ENCODE measurements at places on chromosomes 3 and 15.
A peak's percentile ranks its signal among the peaks of the same experiment; 100 is the strongest.

DNA sequence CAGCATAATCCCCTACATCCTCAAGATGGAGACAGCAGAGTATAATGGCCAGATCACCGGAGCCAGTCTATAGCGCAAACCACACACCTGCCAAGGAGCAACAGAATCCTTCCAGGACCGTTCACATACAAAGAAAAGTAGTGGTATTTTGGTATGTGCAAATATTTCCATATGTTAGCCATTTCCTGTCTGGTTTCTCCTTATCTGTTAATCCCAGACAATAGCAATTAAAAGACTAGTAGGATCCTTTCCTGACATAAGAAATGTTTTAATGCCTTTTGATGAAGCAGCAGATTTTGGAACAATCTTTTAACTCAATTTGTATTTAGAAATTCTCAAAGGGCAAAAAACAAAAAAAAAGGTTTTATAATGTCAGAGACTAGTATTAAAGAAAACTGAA, 22.2 kb downstream of the MRPS25 start:
- peak; percentile 37 for DNase-seq

DNA sequence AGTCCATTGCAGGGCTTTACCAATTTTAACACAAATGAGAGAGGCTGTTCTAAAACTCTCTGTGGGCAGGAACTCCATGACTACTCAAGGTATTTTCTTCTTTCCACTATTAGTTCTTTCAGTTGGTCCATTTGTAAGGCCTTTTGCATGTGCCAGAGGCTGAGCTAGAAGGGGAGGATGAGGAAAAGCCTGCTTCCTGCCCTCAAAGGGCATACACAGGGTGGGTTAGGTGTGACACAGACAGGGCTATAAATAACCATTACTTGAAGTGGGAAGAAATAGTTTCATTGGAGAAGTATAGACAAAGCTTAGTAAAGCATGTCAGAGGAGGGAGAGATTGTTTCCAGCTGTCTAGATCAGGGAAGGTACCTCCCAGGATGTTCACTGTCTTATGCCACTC, 52.1 kb upstream of the PRTG start:
- DNase-seq = no peak

DNA sequence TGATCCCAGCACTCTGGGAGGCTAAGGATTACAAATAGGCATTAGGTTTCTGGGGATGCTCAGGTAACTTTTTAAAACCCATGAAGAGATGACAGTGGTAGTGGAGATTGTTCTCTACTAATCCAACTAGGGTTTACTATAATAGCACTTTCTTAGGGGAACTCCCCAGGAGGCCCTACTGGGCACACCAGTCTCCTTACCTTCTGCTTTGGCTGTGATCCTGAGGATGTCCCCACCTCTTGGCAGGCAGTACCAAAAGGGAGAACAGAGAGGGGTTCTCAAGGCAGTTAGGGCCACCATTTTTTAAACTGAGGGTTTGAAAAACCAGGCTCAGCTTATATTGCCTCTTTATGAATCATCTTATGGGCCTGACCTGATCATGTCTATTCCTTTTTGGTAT, 15.0 kb upstream of the FBXL22 start:
- no peak for DNase-seq

DNA sequence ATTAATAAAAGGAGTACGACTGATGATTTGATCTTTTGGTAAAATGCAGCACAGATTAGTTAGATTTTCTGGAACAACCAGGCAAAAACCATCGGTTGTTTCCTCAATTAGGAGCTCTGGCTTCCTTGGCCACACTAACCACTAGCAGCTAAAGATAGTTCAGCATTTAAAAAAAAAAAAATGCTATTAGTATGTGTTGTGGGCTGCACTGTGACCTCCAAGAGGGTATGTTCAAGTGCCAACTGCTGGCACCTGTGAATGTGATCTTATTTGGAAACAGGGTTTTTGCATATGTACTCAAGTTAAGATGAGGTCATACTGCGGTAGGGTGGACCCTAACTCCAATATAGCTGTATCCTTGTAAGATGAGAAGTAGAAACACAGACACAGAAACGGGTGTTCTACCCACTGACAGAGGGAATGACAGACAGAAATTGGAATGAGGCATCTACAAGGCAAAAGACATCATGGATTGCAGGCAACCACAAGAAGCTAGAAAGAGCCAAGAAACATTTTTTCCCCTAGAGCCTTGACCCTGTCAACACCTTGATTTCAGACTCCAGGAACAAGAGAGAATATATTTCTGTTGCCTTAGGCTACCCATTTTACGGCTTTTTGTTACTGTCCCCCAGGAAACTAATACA, 534.6 kb upstream of the ROBO2 start:
- no peak for DNase-seq

DNA sequence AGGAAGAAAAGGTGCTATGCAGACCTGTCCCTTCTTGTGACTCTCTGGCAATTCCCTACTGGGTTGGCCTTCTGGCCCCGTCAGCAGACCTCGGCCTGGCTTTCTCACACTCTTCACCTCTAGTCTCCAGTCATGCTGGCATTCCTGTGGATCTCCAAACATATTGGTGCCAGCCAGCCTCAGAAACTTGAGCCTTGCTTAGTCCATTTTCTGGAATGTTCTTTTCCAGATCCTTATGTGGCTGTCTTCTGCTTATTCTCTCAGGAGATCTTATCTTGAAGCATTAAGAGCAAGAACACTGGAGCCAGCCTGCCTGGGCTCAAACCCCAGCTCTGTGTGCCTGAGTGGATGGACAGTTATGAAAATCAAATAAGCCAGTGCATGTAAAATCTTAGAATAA, 88.2 kb upstream of the NTRK3 start:
- no peak for DNase-seq

- DNase-seq = no peak
These were observed 78.1 kb downstream of the NR1D2 start for GRCh38 chr3:24023197-24023596.

GRCh38 chr3:107133891-107134290, 243.3 kb upstream of the CCDC54 start:
- DNase-seq = peak; percentile 10

GRCh38 chr15:36506733-36507356, 72.6 kb upstream of the CDIN1 start:
- no peak for DNase-seq

DNA sequence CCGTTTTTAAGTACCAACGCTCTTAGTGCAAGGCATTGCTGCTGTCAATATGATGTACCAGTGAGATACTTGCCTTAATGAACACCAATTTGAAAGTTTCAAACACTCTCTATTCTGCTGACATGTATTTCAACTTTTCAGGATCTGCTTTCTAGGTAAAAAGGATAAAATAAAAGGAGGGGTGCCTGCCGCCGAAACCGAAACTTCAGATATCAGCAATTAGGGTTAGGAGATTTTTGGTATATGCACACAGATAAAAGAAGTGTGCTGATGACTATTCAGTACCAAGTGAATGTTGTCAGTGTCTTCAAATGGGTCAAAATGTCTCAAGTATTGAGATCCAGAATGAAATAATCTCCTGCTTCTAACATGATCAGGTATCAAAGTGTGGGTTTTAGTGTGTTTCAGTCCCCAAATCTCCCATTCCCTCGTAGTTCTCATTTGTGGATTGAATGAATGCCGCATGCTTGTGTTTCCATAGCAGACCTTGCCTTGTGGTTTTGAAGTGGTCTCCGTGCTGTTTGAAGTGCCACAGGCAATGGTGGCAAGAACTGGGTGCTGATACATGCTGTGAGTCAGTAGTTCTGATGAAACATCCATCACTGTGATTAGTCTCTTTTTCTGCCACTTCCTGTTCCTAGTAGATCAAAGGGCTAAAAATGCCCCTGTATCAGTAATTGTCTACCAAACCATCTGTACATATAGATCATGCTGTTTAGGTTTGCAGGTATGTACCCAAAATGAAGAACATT, 22.5 kb downstream of the CHST14 start:
- DNase-seq = no peak

DNA sequence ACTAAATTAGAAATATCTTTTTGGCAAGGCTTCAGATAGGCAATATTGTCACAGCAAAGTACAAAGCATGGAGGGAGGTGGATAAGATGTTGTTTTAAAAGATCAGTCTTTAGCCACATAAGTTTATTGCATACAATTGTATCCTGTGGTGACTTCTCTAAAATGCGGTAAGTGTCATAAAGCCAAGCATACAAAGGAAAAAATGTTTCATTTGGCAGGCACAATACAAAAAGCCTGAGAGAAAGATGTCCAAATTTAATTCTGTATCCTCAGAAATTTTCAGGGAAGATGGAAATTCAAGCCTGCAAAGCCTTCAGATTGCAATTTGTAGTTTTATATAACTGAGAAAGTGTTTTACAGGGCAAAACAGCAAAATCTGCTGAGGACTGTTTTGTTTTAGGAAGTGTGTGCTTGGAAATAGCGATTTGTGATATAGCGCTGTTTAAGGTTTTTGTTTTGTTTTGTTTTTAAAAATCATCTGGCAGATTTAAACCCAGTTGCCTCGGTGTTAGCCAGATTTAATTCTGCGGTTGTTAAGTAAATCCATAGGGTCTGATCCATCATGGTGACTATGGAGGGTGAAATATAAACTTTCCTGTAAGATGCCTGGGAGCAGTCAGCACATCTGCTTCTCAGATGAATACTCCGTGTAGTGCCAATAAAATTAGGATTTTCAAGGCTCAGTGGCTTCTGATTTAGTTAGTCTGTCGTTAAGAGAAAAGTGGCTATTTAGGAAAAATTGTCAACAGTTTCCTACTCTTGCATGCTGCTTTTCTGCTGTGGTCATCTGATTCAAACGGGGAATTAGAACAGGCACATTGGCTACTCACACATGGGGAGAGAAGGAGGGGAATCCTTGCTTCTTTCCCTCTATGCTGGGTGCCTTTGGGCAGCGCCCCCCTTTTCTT, 8.0 kb downstream of the KAT2B start:
- peak; percentile 52 for DNase-seq

GRCh38 chr3:151183265-151183671, 19.7 kb downstream of the GPR171 start:
- DNase-seq = no peak

DNA sequence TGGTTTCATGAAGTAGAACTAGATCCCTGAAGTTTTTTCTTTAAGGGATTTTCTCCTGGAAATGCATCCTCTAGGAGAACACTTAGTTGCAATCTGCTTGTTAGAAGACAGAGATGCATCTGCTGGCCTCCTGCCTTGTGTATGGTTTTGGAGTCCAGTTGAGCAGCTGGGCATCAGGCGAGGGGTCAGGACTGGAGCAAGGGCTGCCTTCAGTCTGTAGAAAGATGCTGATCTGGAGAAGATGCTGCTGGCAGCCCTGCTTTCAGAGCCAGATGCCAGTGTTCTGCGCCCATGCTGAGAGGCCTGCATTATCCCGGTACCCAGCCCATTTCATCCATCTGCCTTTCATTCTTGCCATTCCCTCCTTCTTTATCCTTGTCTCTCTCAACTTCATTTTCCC, 77.4 kb downstream of the CHCHD6 start:
- peak; percentile 32 for DNase-seq

GRCh38 chr15:34365836-34366235, 1.2 kb downstream of the LPCAT4 start:
- peak; percentile 5 for DNase-seq

GRCh38 chr15:69758291-69758771, 305.7 kb downstream of the RPLP1 start:
- DNase-seq = peak; percentile 63

DNA sequence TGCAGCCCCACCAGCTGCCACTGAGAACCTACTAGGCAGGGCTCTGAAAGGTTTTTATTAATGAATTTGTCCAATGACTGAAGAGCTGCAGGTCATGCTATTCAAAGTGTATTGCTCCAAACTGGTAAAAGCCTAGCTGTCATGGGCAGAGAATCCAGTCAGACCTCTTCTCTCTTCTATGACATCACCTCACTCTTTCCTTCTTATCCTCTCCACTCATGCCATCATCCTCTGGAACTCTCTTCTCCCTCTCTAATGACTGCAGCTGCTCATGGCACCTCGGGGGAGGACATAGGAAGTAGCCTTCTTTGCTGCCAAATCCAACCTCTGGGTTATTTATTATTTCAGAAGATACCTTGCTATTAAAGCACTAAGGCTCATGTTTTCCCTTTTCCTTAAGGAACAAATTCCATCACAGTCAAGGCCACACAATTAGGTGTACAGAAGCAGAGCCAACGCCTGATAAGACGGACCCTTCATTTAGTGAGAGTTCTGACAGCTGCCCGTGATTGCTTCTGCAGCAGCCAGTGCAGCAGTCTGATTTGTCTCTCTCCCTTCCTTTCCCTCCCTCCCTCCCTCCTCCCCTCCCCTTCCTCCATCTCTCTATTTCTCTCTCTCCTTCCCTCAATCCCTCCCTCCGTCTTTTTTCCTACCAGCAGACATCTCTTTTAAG, 87.0 kb upstream of the ONECUT1 start:
- DNase-seq = no peak

GRCh38 chr3:52570076-52570475, 33.7 kb downstream of the UQCC5 start:
- no peak for DNase-seq

DNA sequence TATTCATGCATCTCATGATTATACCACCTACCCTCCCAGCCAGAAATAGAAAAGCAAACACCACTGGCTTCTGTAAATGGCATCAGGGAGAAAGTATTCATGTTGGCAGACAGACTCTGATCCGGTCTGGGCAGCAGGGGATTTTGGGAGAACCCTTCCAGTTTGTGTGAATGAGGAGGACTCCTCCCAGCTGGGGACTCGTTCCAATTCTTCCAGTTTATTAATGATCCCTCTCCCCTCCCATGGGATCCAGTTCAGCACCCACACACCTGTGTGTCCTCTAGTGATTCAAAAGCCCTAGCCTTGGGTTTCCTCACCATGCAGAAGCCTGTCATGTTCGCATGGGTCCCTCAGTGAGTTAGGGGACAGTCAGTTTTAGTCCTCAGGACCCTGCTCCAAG, 110.9 kb downstream of the IQSEC1 start:
- DNase-seq = peak; percentile 34

- DNase-seq = no peak
These were observed 380.9 kb upstream of the PROK2 start for GRCh38 chr3:72165808-72166207.

- DNase-seq = no peak
These were observed 58.1 kb downstream of the NGLY1 start for GRCh38 chr3:25724948-25725645.

- DNase-seq = no peak
These were observed 682 bp downstream of the ITPKA start for GRCh38 chr15:41494190-41494921.

DNA sequence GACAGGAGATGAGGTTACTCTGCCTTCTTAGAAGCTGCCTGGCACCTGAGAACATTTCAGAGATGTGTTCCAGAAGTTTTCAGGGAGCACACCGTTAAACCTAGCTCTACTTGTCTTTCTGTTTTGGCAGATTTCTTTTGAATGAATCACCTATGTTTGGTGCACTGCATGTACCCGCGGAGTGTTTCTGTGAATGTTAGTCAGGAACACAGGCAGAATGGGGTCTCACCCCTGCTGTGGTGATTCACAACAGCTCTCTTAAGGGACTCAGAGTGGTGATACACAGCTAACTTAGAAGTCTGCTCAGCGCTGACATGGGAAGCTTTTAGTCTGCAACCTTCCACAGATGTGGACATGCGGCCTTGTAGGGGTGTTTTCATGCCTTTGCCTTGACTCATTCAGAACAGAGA, 24.0 kb downstream of the TSEN2 start:
- peak; percentile 95 for DNase-seq

GRCh38 chr3:17664923-17665322, 77.5 kb downstream of the TBC1D5 start:
- DNase-seq = no peak

- no peak for DNase-seq
These were observed 13.4 kb upstream of the LEKR1 start for GRCh38 chr3:156812521-156813335.

Measured in fibroblast of the aortic adventitia (primary cell).